NCI-H774 (cell line): ENCODE measurements at places on chromosomes 6 and 20.
A peak's percentile ranks its signal among the peaks of the same experiment; 100 is the strongest.

- DNase-seq: no peak
Observed at GRCh38 chr6:110250058-110250457, 69.8 kb downstream of the CDC40 start.

GRCh38 chr6:114249522-114249921 is 93.3 kb downstream of the HS3ST5 start:
- no peak for DNase-seq

DNA sequence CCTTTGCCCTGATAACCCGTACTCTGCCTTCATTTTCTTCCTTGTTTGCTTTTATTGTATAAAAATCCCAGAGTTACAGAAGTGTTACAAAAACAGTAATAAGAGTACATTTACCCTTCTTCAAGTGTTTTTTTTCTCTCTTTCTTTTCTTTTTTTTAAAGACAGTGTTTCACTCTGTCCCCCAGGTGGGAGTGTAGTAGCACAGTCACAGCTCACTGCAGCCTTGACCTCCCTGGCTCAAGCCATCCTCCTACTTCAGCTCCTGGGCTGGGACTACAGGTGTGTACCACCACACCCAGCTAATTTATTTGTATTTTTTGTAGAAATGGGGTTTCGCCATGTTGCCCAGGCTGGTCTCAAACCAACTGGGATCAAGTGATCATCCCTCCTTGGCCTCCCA is 402.7 kb downstream of the CDKAL1 start:
- no peak for DNase-seq

DNA sequence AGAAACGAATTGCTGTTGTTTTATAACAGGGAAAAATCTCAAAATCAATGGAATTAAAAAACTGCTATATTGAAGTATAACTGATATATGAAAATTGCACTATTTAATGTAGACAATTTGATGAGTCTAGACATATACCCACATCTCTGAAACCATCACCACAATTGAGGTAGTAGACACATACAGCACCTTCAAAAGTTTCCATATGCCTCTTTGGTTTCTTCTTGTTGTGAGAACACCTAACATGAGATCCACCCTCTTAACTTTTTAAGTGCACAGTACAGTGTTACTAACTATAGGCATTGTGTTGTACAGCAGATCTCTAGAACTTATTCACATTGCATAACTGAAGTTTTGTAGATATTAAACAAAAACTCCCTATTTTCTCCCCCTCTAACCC is 14.0 kb upstream of the SLC17A5 start:
- DNase-seq: no peak

GRCh38 chr6:110882824-110883554 is 8.4 kb downstream of the AMD1 start:
- no peak for DNase-seq

GRCh38 chr6:7331452-7331851 is 18.5 kb upstream of the SSR1 start:
- DNase-seq: no peak

DNA sequence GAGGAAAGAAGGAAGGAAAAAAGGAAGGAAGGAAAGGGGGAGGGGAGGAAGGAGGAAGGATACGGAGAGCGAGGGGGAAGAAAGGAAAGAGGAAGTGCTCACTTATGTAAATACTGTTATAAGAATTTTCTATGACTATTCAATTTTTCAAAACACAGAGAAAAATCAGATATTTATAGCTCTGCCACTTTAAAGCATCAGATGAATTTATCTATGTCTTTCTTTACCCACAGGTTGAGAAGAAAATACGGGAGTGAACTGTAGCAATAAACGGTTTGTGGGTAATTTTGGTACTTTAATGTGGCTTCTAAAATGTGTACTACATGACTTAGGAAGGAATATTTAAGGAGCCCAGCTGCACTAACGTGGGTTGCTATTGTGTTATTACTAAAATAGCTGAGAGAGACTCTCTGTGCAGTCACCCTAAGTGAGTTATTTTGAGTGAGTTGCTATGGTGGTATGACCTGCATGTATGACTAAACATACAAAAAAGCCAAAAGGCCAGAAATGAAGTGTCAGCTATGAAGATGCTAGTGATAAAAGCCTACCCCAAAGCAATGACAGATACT is 225.5 kb downstream of the SOD2 start:
- DNase-seq: no peak

- DNase-seq: no peak
Observed at GRCh38 chr20:50304923-50305635, 114.4 kb downstream of the CEBPB start.

DNA sequence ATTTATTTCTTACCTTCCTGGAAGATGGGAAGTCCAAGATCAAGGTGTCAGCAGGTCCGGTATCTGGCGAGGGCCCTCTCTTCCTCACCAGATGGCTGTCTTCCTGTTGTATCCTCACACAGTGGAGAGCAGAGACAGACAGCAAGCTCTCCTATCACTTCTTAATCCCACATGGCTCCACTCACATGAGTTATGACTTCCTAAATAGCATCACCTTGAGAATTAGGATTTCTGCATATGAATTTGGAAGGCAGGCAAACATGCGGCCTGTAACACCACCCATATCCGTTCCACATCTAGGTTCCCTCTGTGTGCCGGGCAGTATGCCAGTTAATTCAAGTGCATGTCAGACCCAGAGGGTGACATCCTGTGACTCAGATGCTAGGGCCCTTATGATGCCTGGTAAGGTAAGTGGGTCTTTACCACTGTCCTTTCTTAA is 2.1 kb downstream of the RAET1E start:
- DNase-seq: no peak

GRCh38 chr6:53095716-53096115 is 30.5 kb downstream of the FBXO9 start:
- no peak for DNase-seq

GRCh38 chr6:32216998-32217397 is 6.9 kb downstream of the NOTCH4 start:
- no peak for DNase-seq

DNA sequence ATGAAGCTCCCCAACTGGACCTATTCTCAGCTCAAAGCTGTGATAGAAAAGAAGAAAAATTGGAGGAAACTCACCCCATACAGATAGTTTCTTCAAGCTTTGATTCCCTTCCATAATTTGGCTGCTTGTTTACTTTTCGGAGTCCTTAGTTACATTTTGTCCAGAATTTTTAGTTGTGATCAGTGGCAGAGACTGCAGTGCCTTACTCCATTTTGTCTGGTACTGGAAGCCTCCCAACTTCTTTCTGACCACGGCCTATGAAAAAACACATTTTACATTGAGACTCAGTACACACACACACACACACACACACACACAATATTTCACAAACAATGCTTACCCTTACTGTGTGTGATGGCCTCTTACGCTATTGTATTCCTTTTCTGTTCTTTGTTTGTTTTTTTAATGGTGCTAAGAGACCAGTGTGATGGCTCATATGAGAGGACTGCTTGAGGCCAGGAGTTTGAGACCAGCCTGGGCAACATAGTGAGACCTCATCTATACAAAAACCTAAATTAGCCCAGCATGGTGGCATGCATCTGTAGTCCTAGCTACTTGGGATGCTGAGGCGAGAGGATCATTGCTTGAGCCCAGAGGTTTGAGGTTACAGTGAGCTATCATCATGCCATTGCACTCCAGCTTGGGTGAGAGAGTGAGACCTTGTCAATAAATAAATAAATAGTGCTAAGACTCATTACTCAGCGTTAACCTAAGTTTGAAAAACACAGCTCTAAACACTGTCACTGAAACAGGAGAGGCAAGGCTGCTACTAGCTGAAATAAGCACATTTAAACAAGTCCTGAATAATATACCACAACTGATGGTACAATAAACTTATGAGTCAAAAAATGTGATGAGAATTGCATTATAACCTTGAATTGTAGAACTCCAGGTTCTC is 13.8 kb upstream of the RNF8 start:
- peak; percentile 45 for DNase-seq

- DNase-seq: no peak
Observed at GRCh38 chr6:437037-437392, 45.5 kb downstream of the IRF4 start.

- no peak for DNase-seq
Observed at GRCh38 chr20:59565768-59566461, 38.4 kb upstream of the PHACTR3 start.

DNA sequence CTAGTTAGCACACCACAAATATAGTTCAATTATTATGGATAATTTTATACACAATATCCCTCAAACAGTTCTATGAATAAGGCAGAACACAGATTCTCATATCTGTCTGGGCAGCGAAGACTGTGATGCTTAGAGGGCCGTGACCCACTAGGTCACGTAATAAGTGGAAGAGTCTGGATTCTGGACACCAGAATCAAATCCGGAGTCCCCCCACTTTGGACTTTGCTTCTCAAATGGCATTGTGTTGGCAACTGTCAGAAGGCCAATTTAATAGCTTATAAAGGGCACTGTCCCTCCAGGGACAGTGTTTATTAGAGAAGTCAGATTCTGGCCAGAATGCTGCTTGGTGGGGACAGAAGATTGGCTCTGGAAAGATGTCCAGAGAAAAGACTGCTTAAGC is 6.8 kb upstream of the CCDC167 start:
- no peak for DNase-seq

DNA sequence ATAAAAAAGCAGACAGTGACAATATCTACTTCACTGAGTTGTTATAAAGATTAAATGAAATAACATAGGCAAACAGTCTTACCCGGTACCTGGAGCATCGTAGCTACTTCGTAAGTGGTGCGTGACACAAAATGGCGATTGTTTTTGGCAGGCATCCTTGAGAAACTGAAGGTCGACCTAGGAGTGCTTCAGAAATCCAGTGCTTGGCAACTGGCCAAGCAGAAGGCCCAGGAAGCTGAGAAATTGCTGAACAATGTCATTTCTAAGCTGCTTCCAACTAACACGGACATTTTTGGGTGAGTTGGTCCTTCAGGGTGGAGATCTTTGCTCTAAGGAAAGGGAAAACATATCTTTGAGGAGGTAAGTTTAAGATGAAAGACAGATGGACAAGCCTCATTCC is 4.8 kb downstream of the BPIFA2 start:
- DNase-seq: no peak

- DNase-seq: peak; percentile 25
Observed at GRCh38 chr20:49775229-49775693, 37.4 kb upstream of the SLC9A8 start.

GRCh38 chr6:136846046-136846445 is 23.7 kb downstream of the PEX7 start:
- peak; percentile 54 for DNase-seq

DNA sequence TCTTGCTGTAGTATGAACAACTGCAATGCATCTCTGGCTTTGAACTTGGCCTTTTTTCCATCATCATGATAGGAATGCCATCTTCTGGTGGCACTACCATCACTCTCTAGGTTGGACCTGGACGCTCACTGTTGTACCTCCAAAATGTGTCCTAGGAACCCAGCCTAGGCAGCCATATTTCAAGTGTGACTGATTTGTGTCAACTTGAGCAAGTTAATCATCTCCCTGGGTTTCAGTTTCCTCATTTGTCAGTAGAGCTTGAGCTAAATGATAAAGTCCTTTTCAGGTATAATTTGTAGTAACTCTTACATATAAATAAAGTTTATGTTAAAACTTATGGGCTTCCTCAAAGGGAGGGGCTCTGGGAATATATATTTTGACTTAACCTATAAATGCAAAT is 241.7 kb upstream of the CEP162 start:
- DNase-seq: no peak

- DNase-seq: no peak
Observed at GRCh38 chr6:122482750-122483080, 11.1 kb upstream of the SERINC1 start.

DNA sequence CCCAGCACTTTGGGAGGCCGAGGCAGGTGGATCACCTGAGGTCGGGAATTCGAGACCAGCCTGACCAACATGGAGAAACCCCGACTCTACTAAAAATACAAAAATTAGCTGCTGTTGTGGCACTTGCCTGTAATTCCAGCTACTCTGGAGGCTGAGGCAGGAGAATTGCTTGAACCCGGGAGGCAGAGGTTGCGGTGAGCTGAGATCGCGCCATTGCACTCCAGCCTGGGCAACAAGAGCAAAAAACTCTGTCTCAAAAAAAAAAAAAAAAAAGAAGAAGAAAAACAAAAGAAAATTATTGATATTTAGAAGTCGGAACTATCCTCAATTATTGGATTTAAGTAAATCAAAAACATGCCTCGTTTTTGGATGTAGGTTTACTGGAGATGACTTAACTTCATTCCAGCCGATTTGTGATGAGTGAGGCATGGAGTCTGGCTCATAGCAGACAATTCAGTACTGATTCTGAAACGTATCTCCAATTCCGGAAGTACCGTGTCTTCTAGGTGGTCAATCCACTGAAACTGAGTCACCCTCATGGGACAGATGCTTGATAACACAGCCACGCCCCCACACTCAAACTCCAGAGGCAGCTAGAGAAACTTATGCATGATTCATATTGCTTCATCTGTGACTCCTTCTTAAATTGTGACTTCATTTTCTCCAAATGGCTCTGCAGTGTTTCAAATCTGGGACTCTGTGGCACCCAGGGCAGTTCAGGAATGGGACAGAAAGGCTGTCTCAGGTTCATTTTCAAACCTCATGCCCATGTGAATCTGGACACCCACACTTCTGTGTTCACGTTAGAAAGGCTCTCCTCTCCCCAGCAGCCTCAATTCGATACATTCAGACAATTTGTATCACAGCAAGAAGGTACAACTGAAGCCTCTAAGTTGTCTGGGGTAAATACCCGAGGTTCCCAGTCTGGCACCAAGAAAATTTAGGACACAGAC is 110.4 kb upstream of the ARMC2 start:
- DNase-seq: no peak

DNA sequence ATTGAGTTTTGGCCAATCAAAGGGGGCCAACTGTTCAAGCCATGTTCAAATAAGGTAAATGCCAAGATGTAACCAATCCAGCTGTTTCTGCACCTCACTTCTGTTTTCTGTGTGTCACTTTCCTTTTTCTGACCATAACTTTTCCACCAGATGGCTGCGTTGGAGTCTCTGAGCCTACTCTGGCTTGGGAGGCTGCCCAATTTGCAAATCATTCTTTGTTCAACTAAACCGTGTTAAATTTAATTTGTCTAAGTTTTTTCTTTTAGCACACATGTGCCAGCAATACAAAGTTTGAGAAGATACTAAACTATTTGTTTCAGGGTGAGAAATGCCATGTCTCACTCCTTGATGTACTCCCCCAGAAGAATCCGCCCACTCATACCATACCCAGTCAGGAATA is 52.1 kb downstream of the IYD start:
- DNase-seq: no peak

GRCh38 chr6:44925100-44925739 is 402.9 kb upstream of the RUNX2 start:
- DNase-seq: peak; percentile 83

- no peak for DNase-seq
Observed at GRCh38 chr6:6764764-6765434, 176.4 kb downstream of the LY86 start.

DNA sequence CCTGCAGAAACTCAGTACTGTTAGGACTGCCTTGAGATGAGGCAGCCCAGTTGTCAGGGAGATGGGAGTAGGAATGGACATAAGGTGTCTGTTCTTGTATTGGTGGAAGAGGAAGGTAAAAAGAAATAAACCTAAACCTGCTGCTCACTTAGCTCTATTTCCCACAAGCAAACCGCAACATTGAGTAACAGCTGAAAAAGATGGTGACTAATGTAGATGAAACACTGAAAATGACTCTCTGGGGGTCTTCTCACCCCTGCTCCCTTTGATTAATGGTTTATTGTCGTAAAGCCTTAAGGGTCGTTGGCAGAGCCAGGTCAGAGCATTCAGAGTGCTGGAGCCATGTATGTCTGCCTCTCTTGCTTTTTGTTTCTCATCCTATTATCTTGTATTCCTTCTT is 87.5 kb downstream of the FOXO3 start:
- no peak for DNase-seq
